Stimulated activated CD4-positive, alpha-beta T cell treated with anti-CD3 and anti-CD28 coated beads, Interleukin-1b, Interleukin-23, amount 100 ng/mL, for 24 hours (primary cell): ENCODE measurements at places on chromosomes 4 and X.

GRCh38 chr4:24188459-24188858 lies 298.6 kb upstream of the PPARGC1A start:
- DNase-seq = no peak

DNA sequence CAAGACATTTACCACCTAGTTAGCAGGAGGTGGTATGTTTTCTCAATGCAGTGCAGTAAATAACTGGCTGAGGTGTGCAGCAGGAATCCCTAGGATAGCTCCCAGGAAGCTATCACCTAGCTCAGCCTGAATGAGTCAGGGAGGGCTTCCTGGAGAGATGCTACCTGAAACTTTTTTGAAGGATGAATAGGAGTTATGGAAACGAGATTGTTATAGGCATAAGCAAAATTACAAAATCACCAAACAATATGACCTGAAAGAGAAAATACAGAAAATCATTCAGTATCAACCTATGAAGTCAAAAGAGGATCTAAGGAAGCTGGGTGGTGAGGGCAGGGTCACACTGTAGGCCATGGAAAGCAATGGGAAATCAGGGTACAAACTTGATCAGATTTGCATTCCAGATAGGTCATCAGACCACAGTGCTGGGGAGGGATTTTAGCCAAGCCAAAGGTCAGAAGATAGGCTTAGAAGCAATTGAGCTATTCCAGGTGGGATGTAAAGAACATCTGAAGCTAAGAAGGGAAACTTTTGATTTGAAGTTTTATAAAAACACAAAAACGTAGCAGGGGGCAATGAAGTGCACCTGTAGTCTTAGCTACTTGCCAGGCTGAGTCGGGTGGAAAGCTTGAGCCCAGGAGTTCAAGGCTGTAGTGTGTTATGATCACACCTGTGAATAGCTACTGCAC lies 11.3 kb downstream of the AREG start:
- no peak for DNase-seq

DNA sequence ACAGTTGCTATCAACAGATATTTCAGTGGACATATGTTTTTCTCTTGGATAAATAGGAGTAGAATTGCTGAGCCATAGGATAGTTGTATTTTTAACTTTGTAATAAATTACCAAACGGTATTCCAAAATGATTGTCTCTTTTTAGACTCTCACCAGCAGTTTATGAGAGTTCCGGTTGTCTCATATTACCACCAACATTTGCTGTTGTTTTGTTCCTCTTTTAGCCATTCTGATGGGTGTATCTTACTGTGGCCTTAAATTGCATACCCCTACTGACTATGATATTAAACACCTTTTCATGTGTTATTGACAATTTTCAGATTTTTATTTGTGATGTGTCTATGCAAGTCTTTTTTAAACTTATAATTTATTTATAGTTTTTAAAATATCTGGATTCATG lies 39.7 kb downstream of the SNX25 start:
- DNase-seq = no peak

DNA sequence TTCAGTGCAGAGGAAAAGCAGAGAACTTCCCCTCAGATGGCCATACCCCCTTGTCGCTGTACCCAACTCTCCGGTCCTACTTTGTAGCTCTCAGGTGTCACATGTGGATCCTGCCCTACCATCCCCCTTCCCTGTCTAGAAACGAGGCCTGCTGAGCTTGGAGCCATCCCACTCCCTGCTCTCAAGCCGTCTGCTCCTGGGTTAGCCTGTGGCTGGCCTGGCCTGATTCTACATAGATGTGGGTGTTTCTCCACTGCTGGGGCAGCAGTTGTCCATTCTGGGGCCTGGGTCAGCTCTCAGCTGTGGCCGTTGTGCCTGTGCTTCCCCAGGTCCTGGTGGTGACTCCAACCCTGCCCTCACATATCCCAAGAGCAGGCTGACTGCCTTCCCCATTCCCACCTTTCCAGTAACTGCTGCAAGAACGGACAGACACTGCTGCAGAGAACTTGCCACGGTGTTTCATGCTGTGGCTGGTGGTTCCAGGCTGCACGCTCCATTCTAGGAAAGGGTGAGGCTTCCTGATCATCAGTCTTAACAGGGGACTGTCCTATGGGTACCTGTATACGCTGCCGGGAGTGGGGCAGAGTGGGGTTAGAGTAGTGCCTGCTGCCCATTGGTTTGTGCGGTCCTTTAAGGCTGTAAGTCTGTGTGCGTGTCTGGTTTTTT lies 3.6 kb downstream of the IL9R start:
- no peak for DNase-seq

- no peak for DNase-seq
These were observed 66.6 kb downstream of the ING2 start for GRCh38 chr4:183571350-183571941.

GRCh38 chr4:80017125-80017854 lies 55.7 kb downstream of the ANTXR2 start:
- DNase-seq = no peak

DNA sequence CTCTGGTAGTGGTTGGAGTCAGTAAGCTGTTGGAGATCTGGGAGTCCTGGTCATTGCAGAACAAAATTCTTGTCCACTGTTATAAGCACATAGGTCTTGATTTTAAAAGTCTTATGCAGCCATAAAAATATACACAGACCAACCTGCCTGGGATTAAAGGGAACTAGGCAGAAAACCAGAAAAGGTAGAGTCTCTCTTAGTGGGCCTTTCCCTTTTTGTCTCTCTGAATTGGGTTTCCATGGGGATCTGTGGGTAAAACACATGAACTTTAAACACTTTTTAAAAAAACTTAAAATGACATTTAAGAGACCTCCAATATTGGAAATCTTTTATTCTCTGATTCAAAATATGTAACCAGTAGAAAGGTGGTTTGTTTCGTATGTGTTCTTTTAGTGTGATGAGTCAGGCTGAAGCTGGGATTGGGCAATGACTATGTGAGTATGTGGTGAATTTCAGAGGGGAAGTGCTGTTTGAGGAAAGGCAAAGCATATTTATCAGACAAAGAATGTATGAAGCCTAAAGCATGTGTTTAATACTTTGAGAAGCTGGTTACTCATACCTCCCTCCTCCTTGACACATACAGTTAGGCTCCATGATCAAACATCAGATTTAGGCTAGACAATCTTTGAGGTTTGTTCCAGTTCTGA lies 29.6 kb downstream of the SLC16A2 start:
- no peak for DNase-seq

DNA sequence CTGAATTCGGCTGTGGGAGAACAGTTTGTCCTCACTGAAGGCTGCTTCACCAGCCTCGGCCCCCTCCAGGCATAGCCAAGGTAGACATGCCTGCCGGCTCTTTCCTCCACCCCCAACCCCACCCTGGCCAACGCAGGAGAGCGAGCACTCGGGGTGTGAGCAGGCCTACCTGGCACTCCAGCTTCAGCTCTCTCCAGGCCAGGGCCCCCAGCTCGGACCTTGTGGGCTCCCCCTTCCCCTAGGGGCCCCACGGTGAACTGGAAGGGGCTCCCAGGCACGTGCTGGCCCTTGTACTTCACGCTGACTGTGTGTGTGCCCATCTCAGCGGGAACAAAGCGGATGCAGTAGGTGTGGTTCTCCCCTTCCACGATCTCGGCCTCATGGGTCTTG lies 22.4 kb downstream of the FLNA start:
- DNase-seq = no peak

GRCh38 chrX:1451661-1452515 lies 821 bp downstream of the ASMTL start:
- DNase-seq = no peak

- DNase-seq = no peak
These were observed 50.2 kb downstream of the ITIH6 start for GRCh38 chrX:54747733-54748393.

DNA sequence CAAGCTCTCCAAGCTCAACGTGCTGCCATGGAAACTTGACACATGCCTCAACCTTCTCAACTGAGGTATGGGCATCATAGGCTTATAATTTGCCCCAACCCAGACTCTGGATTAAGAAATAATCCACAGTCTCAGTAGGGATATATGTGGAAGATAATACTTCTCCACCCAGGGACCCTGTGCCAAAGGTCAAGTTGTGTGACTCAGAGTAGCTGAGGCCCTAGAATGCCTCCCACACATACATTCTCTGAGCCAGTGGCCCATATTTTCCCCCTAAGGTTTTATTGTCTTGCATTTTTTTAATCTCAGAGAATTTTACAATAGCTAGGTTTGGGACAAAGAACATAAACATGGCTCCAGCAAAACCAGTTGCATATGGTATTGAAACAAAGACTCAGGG lies 283.1 kb downstream of the IDS start:
- no peak for DNase-seq

GRCh38 chr4:129570326-129570725 lies 474.4 kb downstream of the C4orf33 start:
- DNase-seq = no peak

DNA sequence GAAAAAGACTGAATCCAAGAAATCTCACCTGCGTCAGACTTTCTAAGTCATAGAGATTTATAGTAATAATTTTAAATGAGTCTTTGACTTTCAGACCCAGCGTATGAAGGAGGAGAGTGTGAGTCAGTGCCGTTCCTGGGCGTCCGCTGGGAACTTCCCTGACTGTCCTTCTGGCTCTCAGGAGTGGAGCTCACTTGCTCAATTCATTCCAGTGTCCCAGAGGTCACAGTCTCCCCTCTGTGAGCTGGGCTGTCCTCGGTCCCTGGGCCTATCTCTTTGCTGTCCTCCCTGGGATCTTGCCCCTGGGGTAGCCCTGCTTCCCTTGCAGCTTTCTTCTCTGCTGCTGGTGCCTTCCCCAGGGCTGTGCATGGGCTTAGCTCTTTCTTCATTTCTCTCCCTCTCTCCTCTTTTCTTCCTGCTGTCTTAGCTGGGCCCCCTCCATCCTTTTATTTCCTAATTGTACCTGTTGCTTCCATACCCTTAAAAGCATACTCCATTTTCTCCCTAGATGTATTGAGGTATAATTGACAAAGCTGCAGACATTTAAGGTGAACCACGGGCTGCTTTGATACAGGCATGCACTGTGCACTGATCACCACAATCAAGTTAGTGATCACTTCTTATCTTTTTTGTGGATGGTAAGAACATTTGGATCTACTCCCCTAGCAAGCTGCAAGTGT lies 11.6 kb downstream of the SORBS2 start:
- no peak for DNase-seq

GRCh38 chrX:55867181-55867651 lies 149.7 kb downstream of the RRAGB start:
- DNase-seq = no peak

DNA sequence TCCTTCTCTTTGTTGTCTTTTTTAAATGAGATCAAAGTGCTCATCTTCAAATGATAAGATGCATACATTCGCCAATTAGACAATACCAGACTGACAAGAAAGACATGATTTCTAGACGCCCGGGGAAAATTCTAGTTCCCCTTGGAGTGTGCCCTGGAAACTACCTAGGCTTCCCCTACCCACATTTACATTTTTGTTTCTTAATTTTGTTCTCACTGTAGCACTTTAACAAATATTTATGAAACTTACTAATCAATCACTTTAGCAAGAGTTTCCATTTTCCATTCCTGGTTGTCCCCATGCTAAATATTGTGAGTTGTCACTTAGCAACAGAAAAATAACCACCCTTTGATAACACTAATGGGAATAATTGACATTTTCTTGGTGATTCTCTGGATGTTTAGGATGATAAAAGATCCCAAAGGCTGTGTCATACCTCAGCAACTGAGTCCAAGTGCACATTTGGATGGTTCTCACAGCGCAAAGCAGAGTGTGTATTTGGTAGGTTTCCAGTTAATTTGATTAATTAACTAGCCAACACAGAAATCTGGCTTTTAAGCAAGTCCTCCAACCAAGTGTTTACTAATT lies 69.6 kb downstream of the FGFBP1 start:
- DNase-seq = no peak

GRCh38 chr4:17817027-17817426 lies 6.2 kb downstream of the NCAPG start:
- no peak for DNase-seq

DNA sequence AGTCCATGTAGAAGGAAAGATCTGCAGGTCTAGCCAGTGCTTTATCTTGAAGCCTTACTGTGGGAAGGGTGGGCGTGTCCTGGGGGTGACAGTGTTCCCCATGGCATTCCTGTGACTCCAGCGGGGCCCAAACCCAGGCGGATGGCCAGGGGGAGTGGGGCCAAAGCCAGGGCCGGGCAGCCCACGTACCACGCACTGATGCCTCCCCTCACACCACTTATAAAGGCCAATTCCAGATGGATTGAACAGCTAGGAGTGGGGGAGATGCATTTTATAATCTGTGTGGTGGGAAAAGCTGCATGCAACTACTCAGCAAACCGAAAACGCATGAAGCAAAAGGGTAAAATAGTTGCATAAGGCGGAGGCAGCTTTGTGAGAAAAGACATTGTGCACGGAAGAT lies 36.4 kb downstream of the NELFA start:
- no peak for DNase-seq

DNA sequence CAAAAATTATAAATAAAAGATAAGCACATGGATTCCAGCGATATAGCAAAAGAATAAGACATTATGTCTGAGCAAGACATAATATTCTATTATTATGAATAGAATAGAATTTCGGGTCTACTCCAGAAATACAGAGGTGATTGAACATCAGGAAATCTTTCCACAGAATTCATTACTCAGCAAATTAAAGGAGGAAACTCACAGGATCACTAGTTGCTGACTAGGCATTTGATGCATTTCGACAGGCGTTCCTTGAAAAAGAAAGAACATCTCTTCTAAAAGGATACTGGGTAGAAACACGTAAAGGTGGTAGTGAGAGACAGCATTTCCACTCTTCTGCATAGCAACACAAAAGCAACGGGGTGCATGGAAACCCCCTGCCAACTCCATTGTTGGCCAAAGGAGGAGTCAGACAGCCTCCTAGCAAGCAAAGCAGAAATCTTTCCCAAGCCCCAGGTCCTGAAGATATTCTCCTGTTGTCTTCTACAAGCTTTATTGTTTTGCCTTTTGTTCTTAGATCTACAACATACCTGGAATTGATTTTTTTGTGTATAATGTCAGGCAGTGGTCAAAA lies 14.3 kb upstream of the PDZD4 start:
- no peak for DNase-seq

- DNase-seq = no peak
These were observed 155.7 kb upstream of the MAP3K15 start for GRCh38 chrX:19670854-19671620.

DNA sequence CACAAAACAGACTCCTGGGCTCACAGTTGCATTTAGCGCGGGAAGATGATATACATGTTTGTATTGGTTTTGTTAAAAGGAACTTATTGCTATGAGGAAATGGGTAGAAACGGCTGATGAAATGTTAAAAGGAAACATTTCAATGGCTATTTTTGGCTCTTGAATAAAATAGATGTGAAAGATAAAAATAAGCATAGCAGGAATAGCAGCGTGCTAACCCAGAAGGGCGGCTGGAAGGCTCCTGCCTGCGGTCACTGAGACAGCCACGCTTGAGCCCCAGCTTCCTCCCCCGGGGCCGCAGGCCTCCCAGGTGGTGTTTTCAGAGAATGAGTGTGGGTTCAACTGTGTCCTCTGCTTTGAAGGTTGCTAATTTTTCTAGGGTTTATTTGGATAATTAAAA lies 35.0 kb upstream of the CLCN4 start:
- no peak for DNase-seq

GRCh38 chrX:46208225-46208854 lies 336.9 kb downstream of the ZNF674 start:
- no peak for DNase-seq
